ENCODE measurements at places on chromosomes 5 and 9.

- DNase-seq: no peak
These were observed 778.3 kb downstream of the PRELID2 start for GRCh38 chr5:145056800-145057199.

DNA sequence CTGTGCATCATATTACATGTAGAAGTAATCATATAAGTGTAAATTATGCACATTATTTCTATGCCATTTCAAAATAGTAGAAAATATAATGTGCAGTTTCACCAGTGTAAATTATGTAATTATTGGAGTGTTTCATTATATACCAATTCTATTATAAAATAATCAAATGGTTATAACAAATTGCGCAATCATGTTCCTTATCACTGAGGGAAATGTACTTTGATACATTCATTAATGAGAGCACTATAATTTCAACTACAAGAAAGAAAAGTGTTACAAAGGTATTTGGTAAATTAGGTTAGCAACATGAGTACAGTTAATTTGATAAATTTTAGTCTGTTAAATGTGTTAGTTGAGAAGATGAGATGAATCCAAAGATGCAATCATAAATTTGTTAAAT lies 421.5 kb upstream of the CDH10 start:
- no peak for DNase-seq

- no peak for DNase-seq
These were observed 778.8 kb downstream of the SEMA5A start for GRCh38 chr5:8767111-8767510.

- no peak for DNase-seq
These were observed 439.0 kb downstream of the CSNK1G3 start for GRCh38 chr5:123950701-123951581.

- no peak for DNase-seq
These were observed 83.3 kb upstream of the CXCL14 start for GRCh38 chr5:135662061-135662481.

DNA sequence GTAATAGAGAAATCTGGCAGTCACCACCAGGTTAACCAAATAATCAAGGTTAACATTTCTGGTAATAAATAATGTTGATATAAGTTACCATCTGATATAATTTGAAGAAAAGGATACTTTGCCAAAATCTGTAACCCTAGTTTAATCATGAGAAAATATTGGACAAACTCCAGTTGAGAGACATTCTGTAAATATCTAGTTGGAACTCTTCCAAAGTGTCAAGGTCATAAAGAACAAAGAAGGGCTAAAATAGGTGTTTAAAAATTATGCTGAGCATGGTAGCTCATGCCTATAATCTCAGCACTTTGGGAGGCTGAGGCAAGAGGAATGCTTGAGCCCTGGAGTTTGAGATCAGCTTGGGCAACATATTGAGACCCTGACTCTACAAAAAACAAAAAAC lies 253.3 kb downstream of the MRPS30 start:
- DNase-seq: no peak

DNA sequence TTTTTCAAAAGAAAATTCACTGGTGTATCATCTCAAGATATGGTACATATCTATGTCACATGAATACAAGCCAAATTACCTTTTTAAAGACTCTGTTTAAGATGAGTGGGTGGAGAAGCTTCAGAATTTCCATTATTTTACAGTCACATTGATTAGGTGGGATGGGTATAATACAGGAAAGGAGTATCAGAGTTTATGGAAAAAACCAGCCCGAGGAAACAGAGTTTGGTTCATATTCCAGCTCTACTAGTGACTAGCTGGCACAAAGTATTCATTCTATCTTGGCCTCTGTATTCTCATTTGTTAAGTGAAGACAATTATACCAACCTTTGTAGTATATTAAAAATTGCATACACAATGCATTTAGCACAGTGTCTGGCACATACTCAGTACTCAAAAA lies 46.5 kb upstream of the CDK5RAP2 start:
- DNase-seq: no peak

DNA sequence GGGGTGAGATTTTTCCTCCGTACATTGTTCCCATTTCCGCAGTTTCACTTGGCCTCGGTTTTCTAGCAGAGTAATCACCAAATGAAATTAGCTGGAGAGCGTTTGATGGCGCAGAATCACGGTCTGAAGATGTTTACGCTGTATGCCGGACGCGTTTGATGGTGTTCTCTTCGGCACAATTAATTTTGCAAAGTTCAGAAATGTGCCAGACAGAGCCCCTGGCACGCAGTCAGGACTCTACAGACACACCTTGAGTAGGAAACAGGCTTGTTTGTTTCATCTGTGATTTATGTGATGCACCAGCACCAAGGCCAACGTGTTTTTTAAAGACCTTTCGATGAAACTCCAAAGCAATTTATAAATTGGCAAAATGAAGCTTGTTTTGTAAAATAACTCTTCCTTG lies 863 bp upstream of the LIFR start:
- no peak for DNase-seq

DNA sequence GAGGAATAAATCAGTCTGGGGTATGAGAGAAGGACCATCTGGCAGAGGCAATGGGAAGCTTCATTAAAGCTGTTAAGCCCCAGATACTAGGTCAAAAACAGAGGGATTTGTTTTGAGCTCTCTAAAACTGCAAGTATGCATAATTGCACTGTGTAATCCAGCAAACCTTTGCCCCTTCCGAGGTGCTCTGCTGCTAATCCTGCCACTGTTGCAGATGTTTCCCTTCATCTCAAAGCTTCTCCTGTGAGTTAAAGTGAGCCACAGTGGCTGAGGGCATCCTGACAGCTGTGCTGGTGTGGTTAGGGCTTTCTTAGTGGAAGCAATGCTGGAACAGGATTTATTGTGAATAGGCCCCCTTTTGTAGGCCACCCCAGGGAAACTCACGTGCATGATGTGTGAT lies 160.3 kb upstream of the TRPC7 start:
- no peak for DNase-seq

- no peak for DNase-seq
These were observed 302.3 kb downstream of the ARL15 start for GRCh38 chr5:54007827-54008777.

DNA sequence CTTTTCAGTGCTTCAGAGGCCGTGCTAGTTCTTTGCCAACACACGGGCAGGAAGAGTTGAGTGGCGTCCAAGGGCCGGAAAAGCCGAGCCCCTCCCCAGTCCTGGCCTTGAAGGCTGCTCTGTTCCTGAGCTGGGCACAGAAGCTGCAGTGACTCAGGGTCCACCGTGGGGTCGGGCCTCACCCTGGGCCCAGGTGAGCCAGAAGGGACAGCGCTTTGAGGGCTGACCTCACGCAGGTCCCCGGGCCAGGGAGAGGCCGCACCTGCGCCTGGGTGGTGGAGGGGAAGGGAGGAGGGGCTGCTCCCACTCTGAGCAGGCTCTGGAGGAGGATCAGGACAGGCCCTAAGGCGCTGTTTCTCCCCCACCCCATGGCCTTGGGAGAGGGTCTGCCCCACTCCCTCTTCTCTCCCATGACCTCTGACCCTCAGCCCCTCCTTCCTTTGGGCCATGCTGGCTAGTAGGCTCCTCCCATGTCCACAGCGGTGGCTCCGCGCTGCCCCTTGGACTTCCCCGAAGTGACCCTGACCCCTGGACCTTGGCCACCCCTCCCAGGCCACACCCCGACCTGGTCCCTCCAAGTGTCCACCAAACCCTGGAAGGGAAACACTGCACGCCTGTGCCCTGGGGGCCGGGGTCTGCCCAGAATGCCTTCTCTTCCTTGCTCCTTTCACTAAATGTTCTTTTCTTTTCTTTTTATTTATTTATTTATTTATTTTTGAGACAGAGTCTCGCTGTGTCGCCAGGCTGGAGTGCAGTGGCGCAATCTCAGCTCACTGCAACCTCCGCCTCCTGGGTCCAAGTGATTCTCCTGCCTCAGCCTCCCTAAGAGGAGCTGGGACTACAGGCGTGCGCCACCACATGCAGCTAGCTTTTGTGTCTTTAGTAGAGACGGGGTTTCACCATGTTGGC lies 19.7 kb upstream of the SLC6A19 start:
- no peak for DNase-seq

GRCh38 chr9:98924946-98925820 lies 18.5 kb upstream of the COL15A1 start:
- DNase-seq: no peak
